Inflammatory macrophage treated with lipopolysaccharide for 4 hours (primary cell): ENCODE measurements at places on chromosomes 5 and 9.

DNA sequence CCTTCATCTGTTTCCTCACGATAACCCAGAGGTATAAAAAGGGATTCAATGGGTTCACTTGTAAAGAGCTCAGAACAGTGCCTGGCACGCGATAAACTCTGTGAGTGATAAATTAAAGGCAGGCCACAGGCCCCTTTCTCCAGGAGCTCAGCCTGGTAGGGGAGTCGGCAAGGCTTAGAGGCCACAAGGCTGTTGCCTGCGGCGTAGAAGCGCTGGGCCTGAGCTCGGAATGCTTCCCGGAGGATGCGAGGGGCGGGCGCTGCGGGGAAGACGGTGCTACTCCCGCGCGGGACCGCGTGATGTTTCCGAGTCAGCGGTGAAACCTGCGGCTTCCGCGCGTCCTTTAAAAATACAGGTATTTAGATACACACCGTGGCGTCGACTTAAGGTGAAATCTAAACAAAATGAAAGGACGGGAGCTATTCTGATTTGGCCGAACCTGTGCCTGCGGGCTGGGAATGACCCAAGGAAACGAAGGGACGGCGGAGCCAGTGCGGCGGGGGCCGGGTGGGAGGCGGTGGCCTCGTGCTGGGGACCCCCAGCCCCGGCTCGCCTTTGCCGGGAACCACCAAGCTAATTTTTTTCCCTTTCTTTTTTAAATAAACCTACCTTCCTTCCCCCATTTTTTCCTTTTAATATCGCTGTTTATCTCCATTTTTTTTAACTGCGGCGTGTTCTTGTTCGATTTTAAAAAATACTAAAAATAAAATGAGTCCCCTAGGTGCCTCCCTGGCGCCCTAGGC, 6.2 kb downstream of the NKX2-5 start:
- no peak for DNase-seq

DNA sequence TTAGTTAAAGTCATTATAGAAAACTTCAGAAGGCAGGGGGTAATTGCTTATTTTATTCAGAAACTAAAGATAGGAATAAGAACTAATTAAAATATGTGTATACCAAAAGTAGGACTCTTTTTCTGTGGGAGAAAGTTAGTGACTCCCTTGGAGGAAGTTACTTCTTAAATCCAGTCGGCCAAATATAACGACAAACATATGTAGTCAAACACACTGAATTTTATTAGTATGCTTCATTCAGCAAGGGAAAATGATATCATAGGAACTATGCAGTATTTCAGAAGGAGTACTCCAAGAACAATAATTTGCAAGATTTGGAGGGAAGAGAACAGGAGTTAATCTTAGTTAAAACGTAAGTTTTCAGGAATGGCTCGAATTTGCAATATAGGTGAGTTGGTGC, 432.6 kb downstream of the CYLC2 start:
- DNase-seq = no peak

DNA sequence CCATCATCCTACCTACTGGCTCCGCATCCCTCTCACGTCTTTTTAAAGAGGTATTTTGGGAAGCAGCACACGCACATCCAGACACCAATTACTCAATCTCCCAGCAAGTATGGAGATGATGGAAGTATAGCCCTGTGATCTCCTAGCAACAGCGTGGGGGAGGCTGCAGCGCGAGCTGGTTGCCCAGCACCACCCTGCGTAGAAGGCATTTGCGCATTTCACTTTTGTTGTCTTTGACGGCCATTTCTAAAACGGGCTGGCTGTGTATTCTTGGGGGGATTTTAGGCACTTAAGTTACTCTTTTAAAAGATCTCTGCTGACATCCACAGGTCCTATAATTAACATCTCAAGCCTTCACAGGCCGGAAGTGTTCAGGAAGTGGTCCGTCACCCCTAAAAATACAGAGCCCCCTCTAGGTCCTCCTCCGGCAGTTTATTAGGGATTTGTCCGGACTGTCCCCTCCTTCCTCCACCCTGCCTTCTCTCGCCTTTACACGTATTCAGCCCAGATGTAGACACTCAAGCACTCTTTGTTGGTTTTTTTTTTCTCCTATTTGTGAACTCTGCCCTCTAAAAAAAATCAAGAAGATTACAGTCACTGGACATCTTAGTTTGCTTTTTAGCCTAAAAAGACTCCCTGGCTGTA, 371.4 kb downstream of the NTRK2 start:
- DNase-seq = no peak

DNA sequence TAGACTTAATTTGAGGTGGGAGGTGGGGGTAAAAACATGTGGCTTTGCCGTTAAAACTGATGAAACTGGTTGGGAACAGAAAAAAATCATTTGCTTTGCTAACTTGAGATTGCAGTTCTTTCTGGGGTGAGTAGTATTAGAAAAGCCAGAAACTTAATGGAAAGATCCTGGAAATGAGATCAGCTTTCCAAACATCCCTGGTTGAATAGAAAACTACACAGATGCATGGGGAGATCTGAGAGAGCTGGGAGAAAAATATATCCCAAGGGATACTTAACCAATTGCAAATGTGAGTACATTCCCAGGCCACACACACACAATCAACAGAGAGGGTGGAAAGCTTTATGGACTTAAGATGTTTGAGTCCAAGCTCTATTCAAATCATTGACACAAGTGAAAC, 222.3 kb downstream of the YTHDC2 start:
- DNase-seq = no peak

GRCh38 chr5:115179030-115179393, 9.3 kb upstream of the TRIM36 start:
- DNase-seq = no peak

DNA sequence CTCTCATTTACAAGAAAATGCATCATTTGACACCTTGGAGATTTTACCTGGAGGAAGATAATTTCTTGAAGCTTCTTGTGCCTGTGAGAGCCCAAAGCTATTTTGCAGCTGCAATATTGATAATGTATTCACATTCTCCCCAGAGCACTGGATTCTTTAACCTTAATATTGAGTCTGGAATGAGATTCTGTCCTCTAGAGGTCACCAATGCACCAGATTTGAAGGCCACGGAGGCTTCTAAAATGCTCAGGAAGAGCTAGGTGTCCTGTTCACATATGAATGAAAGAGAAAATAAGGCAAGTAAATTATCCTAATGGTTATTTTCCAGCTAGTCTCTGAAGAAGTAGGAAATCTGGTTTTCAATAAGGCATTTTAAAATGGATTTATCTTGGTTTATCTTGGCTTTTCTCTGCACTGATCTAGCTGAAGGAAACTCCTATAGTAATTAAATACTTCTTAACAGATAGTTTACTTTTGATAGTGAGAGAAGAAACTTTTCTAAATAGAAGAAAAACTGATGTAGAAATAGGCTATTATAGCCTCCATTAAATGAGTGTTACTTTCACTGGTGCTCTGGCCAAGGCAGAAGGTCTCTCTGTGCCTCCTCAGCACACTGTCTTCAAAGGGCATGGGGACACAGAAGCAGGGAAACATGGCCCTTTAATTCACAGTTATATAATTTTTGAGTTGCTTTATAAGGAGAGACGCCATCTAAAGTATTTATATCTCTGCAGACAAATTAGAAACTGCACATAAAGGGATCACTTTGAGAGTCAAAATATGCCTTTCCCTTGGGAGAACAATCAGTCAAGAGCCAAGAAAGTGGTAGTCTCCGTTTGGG, 297.0 kb upstream of the ACTBL2 start:
- peak; percentile 42 for DNase-seq

- DNase-seq = no peak
Measured at GRCh38 chr5:115097236-115097635, 72.5 kb downstream of the TRIM36 start.

GRCh38 chr5:99104538-99105132, 175.8 kb upstream of the CHD1 start:
- peak; percentile 49 for DNase-seq

DNA sequence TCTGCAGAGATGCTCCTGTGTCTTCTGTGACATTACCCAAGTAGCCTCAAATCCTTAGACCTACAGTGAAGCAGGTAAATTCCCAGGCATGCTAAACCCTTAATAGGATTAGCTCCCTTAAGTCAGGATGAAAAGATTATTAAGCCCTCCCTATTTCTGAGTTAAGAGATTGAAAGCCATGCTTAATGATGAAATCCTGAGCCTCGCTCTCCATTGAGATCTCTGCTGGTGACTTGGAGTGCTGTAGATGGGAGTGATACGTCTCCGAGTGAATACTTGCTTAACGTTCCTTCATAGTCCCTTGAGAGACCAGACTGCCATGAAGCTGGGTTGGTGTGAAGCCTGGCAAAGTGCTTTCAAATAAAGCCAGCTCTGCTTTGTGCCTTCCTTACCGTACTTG, 34.2 kb downstream of the AOPEP start:
- no peak for DNase-seq

GRCh38 chr5:174303035-174303434, 257.5 kb downstream of the NSG2 start:
- DNase-seq = no peak

- DNase-seq = peak; percentile 24
Measured at GRCh38 chr9:5195463-5195862, 10.0 kb upstream of the INSL6 start.

DNA sequence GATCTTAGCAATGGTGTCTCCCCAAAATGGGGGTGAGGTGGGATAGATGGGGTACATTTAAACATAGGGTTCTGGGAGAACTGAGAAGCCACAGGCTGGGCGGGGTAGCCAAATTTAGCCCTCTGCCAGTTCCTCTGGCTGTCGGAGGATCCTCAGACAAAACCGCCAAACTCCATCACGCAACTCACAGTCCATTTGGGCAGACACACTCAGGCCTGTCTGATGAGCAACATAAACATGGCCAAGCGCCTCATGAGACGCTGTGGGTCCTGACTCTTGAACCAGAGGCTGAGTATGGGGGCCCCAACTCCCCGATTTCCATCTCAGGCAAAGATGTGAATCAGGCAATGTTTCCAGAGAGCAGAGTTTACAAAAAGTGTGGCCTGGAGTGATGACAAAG, 162.3 kb downstream of the FGF18 start:
- no peak for DNase-seq

DNA sequence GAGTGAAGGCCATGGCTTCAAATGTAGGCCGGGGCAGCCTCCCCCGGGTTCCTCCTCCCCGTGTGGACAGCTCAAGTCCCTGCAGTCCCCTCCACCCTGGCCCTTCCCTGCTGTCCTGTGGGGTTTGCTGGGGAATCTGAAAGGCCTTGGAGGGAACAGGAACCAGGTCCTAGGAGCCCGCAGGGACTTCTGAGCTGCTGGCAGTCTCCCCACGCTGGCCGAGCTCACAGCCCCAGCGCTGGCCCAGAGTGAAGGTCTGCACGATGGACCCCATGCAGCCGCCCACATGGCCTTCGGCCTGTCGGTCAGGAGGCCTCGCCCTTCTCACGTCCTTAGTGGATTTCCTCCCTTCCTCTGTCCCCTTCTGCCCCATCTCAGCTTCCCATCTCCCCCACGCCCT, 25.7 kb upstream of the NOTCH1 start:
- peak; percentile 13 for DNase-seq

DNA sequence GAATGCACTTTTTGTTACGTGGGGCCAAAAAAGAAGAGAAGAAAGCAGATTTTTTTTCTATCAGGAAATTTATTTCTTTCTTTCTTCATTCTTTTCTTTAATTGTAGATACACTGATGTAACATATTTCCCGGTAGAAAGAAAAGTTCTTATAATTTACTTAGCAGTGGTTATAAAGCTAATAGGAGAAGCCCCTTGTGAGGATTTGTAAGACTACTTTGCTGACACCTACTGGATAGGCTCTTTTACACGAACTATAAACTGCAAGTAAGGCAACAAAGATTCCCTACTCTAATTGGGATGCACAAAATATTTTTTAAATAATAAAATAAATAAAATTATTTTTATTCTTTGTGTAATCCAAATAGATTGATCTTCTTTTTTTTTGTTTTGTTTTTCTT, 284.4 kb downstream of the DNAH5 start:
- no peak for DNase-seq

DNA sequence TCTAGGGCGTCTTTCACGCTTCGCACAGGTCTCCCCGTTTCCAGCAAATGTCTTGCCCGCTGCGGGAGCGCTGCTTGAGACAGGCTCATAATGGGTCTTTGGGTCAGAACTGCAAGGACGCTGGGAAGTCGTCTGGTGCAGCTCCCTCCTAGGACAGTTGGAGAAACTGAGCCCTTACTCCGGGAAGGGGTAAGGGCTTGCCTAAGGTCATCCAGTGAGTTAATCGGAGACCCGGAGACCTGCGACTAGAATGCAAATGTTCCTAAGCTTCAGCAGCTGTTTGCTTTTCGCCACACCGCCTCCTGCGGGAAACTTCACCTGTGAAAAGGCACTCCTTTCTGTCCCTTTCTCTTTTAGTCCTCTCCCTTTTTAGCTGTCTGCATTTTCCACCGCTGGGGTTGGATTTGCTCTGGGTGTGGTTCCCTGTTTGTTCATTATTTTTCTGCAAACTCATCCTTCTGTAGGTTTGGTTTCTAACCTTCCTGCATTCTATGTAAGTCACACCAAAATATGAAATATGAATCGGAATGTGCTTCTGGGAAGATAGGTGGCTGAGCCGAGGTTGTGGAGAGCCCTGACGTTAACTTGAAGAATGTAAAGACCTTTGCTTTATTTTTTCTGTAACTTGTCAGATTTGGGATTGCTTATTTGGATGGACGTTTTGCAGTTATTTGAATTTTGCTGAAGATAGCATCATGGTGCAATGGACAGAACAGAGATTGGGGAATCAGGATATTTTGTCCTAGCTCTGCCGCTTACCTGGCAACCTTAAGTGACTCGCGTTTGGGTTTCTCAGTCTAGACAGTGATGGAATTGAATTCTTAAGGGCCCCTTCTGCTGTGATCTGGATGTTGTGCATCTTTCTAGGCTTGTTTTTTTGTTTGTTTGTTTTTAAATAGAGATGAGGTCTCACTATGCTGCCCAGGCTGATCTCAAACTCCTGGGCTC, 909 bp downstream of the SLC36A1 start:
- DNase-seq = peak; percentile 35

DNA sequence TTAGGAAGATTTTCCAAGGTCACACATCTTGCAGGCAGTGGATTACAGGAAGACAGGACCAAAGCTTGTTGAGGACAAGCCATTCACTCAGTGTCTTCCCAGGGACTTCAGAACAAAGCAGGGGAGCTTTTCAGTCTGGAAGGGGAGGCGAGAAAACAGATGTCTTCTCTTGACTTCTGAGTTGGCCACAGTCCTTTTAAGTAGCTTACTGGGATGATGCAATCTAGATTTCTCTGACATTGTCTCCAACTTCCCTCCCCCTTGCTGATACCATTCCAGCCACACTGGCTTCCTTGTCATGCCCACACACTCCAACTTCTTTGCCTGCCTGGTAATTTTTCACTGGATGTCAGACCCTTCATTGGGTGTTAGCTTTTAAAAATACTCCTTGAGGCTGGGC, 174.2 kb upstream of the TBC1D2 start:
- peak; percentile 37 for DNase-seq

DNA sequence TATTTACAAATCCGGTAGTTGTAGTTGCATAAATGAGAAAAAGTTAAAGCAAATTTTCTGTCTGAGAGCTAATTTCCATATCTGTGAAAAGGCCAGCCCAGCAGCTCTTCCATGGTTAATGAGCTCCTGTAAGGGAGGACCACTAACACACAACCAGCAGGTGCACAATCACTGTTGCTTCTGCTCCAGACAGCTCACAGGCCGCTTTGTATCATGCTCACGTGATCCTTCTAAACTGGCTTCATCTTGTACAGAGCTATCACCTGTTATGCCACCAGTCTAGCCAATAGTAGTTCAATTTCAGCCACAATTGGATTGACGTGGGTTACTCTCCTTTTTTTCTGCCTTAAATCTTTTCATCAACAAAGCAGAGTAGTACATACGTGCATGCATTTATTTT, 38.3 kb upstream of the FBXL17 start:
- DNase-seq = no peak

GRCh38 chr5:137199201-137199600, 299.9 kb downstream of the SPOCK1 start:
- DNase-seq = no peak

GRCh38 chr5:156515121-156515520, 188.2 kb downstream of the SGCD start:
- no peak for DNase-seq

GRCh38 chr5:174457141-174457678, 267.2 kb upstream of the MSX2 start:
- no peak for DNase-seq
